ENCODE measurements at places on chromosomes 1 and 21.

DNA sequence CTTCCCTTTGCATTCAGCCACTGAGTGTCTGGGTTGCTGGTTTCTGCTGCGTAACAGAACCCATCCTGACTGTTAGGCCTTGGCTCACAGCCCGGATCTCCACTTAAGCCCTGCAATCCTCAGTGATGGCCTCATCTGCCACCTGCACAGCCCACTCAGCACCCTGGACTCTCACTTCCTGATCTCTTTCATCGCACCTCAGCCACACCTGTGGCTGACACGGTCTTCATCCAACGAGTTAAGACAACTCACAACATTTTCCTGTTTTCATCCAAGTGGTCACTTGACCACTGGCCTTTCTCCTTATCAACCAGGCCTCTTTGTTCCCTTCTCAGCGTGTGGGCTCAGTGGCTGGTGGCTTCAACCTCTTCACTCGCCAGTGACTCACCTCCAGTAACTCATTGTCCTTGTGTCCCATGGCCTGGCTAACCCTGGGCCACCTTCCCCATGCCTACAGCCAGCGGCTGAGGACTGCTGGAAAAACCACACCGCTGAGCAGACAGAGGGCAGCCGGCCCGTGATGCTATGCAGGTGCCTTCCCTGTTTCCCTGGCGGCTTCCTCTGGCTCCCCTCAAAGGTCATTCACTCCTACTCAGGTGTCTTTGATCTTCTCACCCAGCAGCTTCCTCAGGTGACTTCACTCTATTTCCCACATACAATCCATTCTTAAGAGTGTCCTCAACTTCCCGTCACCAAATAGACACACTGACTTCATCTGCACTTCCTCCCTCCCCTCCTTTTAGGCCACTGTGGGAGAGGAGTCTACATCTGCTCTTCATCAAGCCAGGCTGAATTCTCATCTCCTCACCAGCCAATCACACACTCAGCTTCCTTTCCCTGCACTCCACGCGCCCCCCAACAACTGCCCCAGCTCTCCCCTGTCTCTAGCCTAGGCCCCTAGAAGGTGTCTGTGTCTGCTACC, 19.9 kb upstream of the EDN2 start:
- peak; percentile 63 for DNase-seq

- peak; percentile 65 for DNase-seq
Measured at GRCh38 chr1:202852163-202852904, 36.6 kb downstream of the RABIF start.

DNA sequence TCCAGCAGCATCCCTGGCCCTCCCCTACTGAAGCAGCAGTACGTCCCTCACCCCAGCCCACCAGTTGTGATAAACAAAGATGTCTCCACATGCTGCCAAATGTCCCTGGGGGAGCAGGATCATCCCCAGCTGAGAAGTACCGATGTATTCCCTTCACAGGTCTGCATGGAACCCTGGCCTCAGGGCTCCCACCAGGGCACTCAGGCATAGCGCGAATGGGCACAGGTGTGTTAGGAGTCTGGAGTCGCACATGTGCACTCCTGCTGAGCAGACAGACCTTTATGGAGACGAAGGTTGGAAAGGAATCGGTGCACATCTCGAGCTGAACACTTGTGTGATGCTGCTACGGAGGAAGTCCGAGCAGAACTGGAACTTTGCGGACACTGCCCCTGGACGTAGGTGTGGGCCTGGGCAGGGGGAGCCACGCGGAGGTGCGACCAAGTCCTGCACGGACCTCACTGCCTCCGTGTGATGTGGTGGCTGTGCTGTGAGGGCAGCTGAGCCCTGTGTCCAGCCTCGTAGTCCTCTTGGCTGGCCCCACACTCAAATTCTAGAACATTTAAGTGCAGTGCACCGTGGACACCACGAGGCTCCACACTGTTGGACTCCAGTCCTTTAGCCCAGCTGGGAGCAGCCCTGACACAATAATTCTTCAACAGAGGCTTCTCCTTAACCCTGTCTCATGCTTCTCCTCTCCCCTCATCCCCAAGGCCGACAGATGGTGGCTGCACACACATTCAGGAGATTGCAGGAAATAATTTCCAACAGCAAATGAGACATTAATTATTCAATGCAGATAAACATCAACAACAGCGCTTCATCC, 43.4 kb downstream of the RSPH1 start:
- DNase-seq, result no peak

DNA sequence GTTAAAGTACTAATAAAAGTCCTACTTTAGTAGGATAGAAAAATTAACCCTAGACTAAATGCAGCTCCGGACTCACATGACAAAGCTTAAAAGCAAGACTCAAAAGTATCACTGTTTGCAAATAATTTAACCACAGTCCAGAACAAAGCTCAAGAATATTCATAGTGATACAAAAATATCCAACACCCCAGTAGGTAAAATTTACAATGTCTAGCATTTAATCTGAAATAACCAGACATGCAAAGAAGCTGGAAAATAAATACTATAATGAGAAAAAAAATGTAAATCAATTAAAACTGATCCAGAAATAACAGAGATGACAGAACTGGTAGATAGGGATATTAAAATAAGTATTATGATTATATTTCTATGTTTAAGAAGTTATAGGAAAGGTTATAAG, 67.0 kb downstream of the KIAA0319L start:
- no peak for DNase-seq

DNA sequence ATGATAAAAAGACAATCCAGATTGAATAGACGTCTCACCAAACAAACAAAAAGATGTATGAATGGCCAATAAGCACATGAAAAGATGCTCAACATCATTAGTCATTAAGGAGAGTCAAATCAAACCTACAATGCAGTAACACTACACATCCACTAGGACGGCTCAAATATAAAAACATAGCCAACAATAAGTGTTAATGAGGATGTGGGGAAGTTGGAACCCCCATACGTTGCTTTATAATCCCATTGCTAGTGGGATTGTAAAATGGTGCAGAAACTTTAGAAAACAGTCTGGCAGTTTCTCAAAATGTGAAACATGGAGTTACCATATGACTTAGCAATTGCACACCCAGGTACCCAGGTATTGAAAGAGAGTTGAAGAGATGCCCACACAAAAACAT, 14.7 kb upstream of the IL24 start:
- no peak for DNase-seq

DNA sequence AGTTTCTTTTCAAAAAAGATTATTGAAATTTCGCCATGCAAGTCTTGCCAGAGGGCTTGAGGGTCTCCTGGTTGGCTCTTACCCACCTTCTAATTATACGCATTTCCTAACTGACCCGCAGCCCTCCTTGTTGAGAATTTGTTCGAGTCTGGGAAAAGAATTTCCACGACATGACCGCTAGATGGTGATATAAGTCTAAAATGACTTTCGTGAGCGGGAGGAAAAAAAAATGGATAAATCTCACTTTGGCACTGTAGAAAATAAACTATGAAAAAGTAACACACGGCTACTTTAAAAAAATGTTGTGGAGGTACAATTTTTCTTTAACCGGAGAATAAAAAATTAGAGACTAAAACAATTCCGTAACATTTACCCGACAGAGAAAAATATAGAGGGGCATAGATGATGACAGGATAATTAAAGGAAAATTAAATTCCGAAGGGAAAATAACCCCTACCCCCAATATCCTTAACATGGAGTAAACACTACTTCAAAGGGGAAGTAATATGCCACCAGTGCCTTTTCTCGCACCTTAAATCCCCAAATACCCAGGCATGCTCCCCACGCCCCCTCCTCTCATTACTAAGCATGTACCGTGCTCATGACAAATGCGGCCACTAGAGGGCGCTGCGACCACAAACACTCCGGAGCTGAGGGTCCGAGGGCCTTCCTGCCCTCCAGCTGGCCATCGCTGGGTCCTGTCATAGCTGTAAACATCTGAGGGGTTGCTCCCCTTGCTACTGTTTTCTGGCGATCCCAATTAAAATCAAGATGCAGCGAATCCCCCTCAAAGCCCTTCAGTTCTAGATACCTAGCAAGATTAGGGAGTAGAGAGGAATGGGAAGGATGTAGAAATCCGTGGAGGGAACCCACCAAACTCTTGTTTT, 266.9 kb downstream of the ASTN1 start:
- DNase-seq, result peak; percentile 64

- peak; percentile 27 for DNase-seq
Measured at GRCh38 chr1:167401260-167401873, 117.0 kb downstream of the CD247 start.
